ENCODE measurements at places on chromosomes 12 and 14.

DNA sequence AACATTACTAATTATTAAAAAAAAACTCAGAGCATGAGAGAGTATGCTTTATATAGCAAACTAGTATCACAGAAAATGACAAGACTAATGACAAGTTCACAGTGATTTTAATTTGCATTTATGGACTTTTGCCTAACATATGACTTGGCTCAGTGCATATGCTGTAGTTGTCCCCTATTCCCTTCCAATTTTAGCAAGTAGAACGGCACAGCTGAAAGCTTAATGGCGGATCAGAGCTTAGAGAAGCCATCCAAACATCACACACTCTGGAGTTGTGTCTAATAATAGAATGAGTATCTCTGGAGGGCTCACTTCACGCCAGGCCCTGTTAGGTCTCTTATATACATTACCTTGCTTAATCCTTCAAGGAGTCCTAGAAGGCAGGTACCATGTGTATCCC lies 13.3 kb downstream of the CNIH1 start:
- no peak for DNase-seq

DNA sequence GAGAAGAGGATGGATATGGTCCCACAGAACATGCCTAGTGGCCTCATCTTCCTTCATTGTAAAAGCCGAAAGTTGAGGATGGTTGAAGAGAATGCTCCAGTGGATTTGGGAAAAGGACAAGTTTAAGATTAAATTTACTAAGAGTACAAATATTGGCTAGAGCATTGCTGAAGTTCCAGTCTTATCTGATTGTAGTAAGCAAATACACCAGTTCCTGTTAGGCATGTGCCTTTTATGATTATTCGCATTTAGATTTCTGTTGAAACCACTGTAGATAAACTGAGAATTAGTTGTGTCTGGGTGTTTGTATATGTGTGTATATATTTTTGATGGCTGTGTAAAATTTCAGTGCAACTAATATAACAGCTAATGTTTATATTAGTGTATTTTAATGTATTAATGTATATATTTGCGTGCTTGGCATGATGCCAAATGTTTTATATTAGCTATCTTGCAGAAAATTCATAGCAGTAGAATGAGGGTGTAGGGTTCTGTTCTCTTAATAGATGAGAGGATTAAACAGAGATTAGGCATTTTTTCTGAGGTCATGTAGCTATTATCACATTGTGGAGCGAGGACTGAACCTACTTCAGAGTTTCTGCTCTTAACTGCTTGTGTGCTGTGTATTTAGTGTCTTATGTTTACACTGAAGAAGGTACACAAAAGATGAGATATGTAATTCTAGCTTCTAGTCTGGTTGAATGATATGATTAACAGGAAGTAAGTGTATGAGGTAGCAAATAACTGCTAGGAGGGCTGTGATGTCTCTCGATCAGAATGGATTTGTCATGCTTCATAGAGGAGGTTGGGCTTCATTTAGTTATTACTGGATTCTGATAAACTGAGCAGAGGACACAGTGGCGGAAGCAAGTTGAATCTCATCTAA lies 21.1 kb downstream of the FKBP3 start:
- DNase-seq: no peak

DNA sequence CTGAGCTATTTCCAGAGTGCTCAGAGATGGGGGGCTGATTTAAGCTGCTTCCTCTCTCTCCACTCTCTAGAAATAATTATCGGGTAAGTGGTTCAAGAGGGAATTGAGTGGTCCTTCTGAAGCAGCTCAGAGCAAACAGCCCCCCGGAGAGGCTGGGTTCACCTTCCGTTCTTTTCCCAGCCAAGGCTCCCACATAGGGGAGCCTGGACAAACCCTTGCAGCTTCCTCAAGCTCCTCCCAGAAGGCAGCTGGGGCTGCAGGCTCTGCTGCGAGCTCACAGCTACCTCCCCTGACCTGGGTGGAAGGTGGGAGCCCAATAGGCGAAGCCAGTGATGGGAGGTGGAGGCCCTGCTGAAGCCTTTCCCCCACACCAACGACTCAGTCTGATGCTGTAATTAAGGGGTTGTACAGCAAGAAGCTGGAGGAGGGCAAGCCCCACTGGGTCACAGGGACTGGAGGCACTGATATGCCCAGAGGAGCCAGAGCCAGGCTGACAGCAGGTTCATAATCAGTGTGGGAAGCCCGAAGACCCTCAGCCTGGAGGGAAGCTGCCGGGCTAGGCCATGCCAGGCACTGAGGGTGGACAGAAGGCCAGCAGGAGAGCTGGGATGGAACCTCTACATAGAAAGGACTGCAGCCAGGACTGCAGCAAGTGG lies 52.4 kb downstream of the ARL6IP4 start:
- DNase-seq: no peak

GRCh38 chr12:109775172-109775881 lies 57.9 kb downstream of the TRPV4 start:
- DNase-seq: no peak

- DNase-seq: no peak
Observed at GRCh38 chr12:70719672-70720420, 82.6 kb upstream of the PTPRB start.
